ENCODE measurements at places on chromosomes 3 and 15.

- no peak for DNase-seq
Observed at GRCh38 chr15:75620841-75621391, 4.6 kb downstream of the SNUPN start.

DNA sequence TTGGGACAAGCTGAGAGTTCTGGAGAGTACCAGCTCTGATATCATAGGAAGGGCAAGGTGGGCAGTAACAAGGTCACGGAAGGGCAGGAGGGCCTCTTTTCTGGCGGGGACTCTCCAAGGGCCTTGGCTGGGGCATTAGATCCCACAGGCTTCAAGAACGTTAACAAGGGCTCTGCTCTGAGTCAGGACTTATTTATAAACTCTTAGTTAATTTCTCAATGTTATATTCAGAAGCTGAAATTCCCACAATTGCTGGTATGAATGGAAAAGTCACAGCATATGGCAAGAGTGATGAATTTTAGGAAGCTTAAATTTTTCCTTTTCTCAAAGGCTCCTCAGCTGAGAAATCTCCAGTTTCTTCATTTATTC, 320.2 kb upstream of the TBC1D5 start:
- no peak for DNase-seq

DNA sequence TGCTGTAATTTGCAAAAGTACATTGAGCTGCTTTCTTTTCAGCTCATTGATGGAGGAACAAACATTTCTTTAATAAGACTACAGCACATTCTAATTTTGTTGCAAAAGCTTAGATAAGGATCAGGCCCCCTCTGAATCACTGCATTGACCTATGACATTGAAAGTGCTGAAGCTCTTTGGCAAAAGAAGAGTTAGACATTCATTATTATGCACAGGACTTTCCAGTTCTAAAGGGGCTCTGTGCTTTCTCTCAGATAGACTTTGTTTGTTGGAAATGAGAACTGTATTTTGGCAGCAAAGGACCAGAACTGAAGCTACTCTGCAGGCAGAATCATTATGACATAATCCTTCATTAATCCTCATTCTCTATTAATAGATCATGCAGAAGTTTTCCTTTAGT, 252.9 kb upstream of the SOX2 start:
- no peak for DNase-seq

- DNase-seq: peak; percentile 72
Observed at GRCh38 chr3:359672-360071, 163.1 kb downstream of the CHL1 start.

DNA sequence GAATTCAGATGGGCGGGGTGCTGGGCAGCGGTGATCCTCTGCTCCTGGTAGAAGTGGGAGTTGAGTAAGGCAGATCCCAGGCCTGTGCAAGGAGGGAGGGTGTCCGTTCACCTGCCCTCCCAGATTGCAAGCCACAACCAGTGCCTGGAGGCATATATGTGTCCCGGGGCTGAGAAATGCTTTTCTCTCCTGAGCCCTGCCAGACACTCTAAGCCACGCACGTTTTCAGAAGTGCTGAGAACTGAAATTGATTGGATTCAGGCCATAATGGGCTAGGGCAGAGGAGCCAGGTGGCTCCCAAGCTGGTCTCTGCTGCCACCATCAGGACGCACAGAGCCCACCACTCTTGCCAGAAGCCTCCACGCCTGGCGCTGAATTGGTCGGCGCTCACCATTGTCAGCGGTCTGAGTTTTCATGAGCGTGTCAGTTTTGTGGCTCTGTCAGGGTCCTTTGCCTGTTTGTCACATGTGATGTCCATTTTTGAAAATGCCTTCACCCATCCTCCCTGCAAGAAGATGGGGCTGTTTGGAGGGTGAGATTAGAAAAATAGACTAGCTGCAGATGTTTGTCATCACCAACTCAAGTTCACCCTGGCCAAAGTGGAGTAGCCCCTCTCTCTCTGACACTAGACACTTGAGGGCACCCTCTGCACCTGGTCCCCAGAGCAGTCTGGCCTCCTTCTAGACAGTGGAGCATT, 15.4 kb upstream of the BFSP2 start:
- peak; percentile 60 for DNase-seq

DNA sequence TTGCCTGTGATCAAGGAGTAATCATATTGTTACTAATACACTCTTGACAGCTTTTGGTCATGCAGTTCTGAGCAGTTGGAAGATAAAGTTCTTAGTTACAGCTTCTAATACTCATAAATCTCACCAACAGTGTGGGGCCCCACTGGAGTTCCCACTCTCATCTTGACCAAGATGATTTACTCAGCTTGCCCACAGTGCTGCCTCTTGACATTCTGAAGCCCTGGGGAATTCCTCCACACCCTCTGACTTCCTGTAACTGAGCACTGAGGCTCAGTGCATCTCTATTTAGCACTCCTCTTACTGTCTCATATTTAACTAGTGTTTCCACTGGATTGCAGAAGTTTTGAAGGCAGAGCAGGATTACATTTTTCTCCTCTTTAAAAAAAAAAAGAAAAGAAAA, 1.9 kb upstream of the ARL6IP5 start:
- no peak for DNase-seq

DNA sequence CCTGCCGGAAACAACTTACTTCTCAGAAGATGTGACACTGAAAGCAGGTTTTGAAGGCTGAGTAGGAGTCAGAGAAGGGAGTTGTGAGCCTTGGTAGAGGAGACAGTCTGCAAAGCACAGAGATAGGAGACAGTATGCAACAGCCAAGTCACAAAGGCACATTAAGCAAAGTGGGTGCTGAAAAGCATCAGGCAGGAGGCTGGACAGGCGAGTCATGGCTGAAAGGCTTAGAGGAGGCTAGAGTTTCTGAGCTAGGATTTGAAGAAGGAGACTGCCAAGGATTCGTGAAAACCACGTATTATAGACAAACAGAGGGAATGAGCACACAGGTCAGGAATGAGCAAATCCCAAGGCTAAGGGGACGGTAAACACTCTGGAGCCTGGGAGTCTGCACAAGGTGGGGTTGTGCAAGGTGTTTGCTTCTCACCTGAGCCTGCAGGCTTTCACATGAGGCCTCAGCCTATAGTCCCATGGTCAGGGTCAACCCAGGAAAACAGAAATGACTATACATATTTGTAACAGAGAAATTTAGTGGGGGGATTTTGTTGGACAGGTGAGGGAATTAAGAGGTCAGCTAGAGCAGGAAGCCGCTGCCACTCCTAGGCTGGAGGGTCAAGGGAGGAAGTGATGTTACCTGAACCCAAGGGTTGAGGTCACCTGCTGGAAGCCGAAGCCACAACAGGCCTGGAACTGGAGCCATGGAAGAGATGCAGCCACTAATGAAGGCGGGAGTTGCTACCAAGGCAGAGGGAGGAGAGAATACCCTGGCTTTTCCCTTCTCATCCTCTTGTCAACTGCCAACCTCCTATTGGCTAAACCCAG, 23.1 kb upstream of the TRIM71 start:
- no peak for DNase-seq

GRCh38 chr3:139610886-139611285, 66.9 kb downstream of the NMNAT3 start:
- no peak for DNase-seq

GRCh38 chr3:140093742-140094141, 158.8 kb downstream of the CLSTN2 start:
- no peak for DNase-seq

DNA sequence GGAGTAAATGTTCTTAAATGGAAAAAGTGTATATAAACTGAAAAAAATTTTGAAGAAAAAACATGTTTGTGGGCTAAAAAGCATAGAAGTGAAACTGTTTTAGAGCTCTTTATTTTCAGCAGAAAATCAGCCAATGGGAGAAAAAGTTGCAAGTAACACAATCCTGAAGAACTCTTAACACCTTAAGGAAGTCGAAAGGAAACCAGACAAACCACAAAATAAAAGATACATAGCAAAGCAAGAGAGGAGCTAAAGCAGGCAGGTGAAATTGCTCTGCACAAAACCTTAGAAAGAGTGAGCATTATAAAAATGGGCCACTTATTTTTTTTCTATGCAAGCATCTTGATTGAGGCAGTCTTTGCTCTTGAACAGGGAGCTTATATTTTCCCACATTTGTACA, 300.5 kb downstream of the RAP2B start:
- no peak for DNase-seq

- no peak for DNase-seq
Observed at GRCh38 chr3:154758109-154758868, 321.8 kb upstream of the MME start.

- no peak for DNase-seq
Observed at GRCh38 chr3:99646107-99646435, 7.7 kb downstream of the COL8A1 start.

DNA sequence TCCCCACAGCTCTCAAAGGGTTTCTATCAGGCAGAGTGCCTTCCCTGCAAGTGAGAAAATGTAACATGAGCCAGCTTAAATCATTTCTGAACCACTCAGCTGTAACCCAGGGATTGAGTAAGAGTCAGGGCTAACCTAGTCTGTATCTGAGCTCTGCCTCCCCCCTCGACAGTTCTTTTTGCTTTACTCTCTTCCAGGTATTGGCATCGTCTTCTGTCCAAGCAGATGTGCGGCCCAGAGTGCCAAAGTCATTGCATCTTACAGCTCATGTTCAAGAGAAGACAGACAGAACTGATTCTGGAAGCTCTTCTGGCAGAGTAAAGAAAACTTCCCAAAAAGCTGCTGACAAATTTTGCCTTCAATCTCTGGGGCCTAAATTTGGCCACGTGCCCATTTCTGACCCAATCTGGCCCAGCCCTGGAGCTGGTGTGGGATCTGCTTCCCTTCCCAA, 74.8 kb downstream of the ABHD5 start:
- DNase-seq: no peak

DNA sequence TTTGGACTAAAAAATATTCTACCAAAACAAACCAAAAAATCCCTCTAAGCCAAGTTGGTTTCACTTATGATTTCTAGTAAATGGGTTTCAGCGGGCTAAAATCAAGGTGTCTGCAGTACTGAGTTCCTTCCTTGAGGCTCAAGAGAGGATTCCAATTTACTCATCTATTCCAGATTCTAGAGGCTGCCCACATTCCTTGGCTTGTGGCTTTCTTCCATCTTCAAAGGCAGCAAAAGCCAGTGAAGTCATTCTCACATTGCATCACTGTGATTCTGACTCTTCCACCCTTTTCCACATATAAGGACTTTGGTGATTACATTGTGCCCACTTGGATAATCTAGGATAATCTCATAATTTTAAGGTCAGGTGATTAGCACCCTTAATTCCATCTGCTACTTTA, 48.1 kb downstream of the DPPA2 start:
- DNase-seq: no peak

GRCh38 chr3:47406762-47407149, 25.9 kb downstream of the PTPN23 start:
- no peak for DNase-seq

GRCh38 chr3:29853841-29854397, 573.0 kb downstream of the RBMS3 start:
- DNase-seq: peak; percentile 24

DNA sequence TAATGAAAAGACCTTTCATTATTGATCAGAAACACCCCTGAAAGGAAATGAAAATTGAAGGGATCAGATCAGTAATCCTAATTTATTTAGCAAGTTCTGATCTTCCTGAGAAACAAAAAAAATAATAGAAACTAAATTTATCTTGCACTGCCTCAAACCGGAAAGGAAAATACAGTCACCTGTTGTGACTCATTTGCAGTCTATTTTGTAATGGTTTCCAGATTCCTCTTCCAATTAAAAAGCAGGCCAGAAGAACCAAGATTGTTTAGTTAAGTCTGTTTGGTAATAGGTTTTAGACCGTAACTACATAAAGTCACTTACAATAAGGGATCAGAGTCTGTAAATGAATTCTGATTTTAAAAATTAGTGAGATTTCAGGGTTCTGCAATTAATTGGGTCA, 49.7 kb upstream of the ATOSA start:
- no peak for DNase-seq

DNA sequence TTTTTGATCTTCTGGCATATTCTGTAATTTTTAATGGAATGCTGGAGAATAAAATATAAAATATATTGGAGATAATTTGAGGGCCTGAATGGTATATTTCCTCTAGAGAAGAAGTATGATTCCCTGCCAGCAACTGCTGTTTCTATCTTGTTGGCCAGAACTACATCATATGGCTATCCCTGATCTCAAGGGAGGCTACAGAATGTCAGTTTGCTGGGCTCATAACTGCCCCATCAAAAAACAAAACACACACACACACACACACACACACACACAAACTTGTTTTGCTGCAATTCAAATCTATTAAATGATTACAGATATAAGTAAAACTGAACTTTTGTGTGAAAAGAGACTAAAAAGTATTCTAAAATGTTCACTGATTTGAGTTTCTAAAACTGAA, 51.0 kb downstream of the RASA2 start:
- DNase-seq: no peak

GRCh38 chr15:76299786-76300185, 11.5 kb downstream of the ETFA start:
- DNase-seq: no peak

DNA sequence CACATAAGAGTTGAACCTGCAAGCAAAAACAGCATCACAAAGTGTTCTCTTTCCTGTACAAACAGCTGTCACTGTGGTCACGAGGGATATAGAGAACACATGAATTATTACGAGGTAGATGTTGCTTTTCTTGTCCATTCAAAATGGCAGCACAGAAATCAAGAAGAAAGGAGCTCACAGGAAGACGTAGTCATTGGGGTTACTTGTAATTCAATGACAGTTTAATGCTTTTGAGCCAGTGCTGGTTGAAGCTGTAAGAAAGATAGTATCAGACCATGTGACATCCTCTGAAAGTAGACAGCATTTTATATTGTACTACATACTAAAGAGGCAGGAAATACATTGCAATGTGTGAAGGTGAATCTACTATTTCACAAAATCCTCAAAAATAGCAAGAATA, 140.4 kb downstream of the ABI3BP start:
- no peak for DNase-seq

GRCh38 chr3:60798456-60798855, 452.8 kb downstream of the FHIT start:
- no peak for DNase-seq

DNA sequence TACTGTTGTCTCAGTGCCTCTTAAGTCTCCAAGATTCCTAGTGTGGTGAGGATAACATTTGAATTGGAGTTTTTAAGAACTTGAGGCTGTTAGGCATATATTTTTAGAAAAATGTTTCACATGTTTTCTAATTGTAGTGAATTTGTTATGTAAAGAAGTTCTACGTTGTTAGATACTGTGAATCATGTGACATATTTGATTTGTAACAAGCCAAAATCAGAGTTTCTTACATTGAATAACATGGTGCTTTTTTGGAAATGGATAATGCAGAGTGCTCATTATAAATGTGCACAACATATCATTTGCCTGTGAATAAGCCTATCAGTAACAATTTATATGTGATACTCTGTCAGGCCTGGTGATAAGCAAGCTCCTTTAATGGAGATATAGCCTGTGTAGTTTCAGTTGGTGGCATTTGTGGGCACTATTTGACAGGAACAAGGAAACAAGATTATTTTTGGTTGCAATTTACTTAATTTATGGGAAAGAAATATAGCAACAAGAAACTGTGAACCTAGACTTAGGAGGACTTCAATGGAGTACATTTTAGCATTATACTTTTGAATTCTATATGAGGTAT, 328.8 kb downstream of the ARPP21 start:
- no peak for DNase-seq
